ENCODE measurements at places on chromosomes 5 and 9.

GRCh38 chr5:129670957-129671500 lies 76.9 kb upstream of the MINAR2 start:
- DNase-seq, result no peak

DNA sequence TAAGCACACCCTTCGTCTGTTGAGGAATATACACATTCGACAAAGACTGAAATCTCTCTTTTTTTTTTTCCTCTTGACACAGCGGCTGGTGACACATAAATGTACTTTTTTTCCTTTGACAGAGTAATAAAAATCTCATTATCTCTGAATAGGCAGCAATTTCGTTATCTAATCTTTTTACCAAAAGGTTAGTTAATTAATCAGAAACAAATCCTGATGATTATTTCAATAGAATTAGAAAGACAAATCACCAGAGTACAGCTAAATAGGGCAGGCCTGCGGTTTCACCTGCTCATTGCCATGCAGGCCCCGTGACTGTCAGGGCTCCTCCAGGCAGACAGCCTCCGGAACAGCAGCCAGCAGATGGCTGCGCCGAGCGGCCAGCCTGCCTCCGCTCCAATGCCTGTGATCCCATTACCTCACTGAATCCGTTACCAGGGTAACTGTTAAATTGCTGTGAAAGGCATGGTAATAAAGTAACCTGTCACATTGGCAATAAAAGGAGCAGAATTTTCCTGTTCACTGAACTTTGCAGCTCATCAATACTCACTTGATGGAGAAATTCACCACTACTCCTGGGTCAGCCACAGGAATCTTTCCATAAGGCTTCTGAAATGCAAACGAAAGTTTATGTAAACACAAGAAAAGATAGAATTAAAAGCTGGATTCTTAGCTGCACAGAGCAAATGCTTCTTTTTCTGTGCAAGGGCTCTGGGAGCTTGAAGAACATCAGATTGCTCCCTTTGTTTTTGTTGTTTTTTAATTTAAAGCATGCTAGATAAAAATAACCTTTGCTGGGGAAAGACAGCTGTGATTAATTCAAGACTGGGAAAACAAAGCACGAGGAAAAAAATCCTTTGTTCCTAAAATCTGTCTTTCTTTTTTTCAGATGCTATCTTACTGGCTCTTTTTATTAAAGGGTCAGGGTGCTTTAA lies 666.4 kb upstream of the ZNF608 start:
- DNase-seq, result no peak

GRCh38 chr9:76684213-76684612 lies 80.0 kb upstream of the PCA3 start:
- DNase-seq, result no peak

DNA sequence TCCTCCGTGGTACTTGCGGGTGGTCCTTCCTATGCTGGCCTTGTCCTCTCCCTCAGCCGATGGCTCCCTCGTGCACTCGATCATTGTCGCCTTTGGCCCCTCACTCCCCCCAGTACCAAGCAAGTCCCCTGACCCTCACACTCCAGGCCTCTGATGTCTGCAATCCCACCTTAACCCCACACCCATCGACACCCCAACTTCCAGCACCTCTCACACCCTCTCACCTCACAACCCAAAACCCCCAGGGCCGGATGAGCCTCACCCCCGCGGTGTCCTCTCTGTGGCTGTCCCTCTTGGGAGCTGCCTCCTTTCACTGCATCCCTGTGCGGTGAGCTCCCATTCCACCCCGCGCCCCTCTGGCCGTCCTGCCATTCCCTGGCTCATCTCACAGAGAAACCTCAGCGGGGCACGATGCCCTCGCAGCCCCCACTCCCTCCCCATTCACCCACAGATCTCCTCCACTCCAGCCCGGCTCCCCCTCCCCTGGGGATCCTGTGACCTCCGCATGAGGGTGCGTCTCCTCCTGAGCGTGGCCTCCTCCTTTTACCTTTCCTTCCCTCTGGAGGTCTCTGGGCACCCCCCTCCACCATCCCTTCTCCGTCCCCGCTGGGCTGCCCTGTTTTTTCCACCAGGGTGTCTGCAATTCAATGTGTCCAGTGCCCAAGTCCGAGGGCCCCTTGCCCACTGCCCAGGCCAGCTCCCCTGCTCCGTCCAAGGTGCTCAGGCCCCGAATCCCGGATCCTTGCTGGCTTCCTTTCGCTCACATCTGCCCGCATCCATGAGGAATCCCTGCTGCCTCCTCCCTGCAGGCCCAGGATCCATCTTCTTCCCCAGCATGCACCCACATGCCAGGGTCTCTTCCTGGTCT lies 15.8 kb upstream of the RNU6ATAC start:
- no peak for DNase-seq

DNA sequence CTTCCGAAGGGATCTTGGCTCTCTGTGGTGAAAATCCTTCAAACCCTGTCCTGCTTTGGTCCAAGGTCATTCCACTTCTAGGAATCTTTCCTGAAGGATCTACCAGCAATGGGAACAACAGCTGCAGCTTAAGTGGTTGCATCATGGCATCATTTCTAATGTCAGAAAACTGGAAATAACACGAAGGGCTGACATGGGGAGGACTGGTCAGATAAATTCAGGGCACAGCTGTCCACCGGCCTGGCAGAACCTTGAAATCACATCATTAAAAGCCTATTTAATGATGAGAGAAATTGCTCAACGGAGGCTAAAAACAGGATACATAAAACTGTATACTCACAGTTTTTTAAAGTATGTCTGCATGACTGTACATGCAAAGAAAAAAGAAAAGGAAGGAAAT lies 28.3 kb downstream of the OLFML2A start:
- no peak for DNase-seq

- DNase-seq, result no peak
These were observed 145.3 kb downstream of the PLK2 start for GRCh38 chr5:58314356-58315210.

DNA sequence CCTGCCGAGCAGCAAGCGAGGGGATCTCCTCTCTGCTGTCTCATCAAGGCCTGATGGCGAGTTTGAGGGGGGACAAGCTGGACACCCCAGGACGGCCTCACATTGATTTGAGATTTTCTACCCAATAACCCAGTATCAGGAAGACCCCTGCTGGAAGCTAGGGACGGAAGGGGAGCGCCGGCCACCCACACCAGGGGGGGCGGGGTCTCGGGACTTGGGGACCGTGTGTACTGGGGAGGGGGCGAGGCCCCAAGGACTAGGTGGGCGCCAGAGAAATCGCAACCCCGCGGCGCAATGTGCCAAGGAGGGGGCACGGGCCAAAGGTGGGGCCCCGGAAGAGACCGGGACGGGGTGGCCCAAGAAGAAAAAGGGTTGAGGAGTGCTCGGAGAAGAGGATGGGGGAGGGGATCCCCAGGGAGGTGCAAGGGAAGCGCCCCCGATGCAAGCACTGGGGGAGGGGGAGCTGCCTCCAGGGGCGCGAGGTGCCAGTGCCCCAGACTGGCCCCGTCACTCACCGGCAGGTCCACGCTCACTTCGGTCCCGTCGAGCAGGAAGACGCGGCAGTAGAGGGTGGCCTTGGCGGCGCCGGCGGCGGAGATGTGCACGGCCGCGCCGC lies 1.1 kb downstream of the EPB41L4B start:
- no peak for DNase-seq

DNA sequence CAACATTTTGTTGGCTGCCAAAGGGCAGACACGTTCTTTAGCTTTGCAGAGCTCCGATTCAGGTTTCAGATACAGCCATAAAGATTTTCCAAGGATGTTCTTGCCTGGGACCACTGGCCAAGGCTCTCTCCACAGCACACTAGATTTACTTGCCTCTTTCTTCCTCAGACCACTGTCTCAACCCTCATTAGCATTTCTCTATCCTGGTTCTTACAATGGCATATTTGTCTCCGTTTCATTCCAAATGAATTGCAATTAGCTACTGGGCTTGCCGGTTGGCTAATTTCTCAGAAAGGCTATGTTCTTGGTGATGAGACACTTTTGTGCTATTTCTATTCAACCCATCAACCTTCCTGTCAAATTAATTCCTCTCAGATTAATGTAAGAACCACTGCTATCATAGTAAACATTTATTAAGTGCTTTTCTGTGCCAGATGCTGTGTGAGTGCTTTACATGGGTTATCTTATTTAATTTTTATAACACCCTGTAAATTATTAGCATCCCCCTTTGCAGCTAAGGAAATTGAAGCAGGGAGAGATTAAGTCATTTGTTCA lies 118.4 kb upstream of the NR3C1 start:
- no peak for DNase-seq

- DNase-seq, result no peak
These were observed 196.7 kb downstream of the EBF1 start for GRCh38 chr5:158903006-158903405.

- DNase-seq, result no peak
These were observed 33.6 kb downstream of the COL15A1 start for GRCh38 chr9:98977246-98977714.

All from bone marrow (tissue), 2 donors.